MV-4-11 (cell line): ENCODE measurements at places on chromosomes 13 and 19.

GRCh38 chr13:80037505-80037888 is 303.4 kb downstream of the SPRY2 start:
- no peak for DNase-seq

- DNase-seq, result no peak
Measured at GRCh38 chr19:15672580-15673175, at the start of gene CYP4F12. TSS of gene CYP4F12 (plus strand) at chr19:15673087. CDS start at chr19:15673530, 443 bp downstream.

GRCh38 chr13:77291774-77292173 is 35.1 kb downstream of the MYCBP2 start:
- DNase-seq, result no peak

DNA sequence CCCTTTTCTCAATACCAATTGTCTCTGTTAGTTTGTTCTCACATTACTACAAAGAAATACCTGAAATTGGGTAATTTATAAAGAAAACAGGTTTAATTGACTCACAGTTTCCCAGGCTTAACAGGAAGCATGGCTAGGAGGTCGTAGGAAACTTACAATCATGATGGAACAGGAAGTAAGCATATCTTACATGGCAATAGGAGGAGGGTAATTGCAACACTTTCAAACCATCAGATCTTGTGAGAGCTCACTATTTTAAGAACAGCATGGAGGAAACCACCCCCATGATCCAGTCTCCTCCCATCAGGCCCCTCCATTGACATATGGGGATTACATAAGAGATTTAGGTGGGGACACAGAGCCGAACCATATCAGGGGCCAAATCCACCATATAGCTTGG is 1210.1 kb upstream of the SPRY2 start:
- DNase-seq, result peak; percentile 92

GRCh38 chr13:31521435-31521834 is 217.9 kb upstream of the RXFP2 start:
- DNase-seq, result no peak

DNA sequence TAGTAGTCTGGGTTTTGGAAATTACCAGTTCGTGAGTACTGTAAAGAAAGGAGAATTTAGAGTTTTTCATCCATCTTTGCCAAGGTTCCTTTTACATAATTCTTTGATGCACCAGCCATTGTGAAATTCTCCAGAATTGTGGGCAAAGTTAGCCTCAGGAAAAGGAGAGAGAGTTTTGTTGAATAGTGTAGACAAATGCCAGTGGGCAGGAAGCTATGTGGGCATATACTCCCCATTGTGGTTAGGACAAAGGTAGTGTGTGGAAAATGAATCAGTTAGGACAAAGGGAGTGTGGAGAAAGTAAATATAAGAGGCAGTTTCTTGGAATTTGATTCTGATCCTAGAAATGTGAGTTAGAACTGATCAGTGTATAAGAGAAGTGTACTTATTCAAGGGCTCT is 67.9 kb downstream of the PCCA start:
- DNase-seq, result peak; percentile 17

DNA sequence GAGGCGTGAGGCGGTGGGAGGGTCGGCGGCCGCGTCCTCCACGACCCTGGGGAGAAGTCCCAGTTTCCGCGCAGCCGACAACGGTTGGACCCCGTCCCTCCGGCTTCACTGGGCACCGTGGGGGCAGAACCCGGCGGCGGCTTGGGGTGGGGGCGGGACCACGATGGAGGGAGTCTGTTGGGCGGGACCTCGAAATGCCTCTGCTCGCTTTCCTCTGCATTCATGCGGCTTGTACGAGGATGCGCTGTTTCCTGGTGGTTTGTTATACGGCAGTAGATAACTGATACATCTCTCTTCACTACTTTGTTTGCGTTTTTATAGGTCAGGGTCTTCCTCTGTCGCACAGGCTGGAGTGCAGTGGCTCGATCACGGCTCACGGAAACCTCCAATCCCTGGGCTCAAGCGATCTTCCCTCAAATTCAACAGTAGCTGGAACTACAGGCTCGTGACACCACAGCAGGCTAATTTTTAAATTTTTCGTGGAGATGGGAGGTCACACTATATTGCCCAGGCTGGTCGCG is 24.6 kb upstream of the ZNF846 start:
- no peak for DNase-seq

DNA sequence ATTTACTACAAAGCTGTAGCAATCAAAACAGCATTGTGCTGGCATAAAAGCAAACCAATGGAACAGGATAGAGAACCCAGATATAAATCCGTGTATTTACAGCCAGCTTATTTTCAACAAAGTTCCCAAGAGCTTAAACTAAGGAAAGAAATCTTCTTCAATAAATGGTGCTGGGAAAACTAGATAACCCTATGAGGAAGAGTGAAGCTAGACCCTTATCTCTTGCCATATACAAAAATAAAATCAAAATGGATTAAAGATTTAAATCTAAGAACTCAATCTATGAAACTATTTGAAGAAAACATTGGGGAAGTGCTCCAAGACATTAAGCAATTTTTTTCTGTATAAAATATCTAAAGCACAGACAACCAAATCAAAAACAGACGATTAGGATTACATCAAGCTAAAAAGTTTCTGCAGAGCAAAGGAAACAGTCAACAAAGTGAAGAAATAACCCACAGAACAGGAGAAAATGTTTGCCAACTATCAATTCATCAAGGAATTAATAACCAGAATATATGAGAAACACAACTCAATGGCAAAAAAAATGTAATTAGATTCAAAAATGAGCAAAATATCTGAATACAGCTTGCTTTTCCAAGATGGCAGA is 480.7 kb downstream of the LMO7 start:
- no peak for DNase-seq

DNA sequence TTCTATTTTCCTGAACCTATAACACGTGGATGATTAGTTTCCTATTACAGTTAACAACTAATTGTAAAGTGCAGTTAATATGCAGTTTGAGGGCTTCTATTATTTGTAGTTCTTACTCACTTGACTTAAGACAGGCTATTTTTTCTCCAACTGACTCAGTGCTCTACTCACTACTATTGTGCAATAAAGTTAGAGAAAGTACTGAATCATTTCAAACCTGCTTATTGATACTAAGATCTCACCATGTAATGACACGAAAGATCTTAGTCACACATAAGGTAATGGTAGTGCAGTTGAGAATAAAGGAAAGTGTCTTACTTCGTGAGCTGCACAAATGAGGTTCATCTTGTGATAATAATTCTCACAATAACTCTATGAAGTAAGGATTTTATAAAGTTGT is 22.8 kb upstream of the ITM2B start:
- peak; percentile 82 for DNase-seq

- DNase-seq, result no peak
Measured at GRCh38 chr19:15320116-15320515, 12.2 kb downstream of the BRD4 start.

- DNase-seq, result no peak
Measured at GRCh38 chr19:51034704-51035103, at the start of gene KLK12. TSS of gene KLK12 (minus strand) at chr19:51035002. CDS start at chr19:51034621, 381 bp downstream.

DNA sequence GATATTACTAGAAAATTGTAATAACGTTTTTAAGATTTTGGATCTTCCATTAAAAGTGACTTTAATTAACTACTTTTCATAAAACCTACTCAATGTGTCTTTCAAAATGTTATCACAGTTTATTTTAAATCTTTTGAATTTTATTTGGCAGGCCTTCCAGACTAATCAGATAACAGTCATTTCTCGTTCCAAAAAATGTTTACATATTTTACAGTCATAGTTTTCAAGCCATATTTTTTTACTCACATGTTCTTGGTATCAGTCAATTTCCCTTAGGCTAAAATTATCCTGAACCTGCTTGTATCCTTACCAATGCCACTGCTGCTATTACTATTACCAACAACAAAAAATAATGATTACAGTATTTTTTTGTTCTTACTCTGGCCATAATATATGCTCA is 1783.5 kb downstream of the SLITRK5 start:
- DNase-seq, result no peak

GRCh38 chr13:102977471-102977870 is 88.7 kb downstream of the SLC10A2 start:
- no peak for DNase-seq

- DNase-seq, result no peak
Measured at GRCh38 chr13:66748712-66749111, 481.4 kb downstream of the PCDH9 start.

DNA sequence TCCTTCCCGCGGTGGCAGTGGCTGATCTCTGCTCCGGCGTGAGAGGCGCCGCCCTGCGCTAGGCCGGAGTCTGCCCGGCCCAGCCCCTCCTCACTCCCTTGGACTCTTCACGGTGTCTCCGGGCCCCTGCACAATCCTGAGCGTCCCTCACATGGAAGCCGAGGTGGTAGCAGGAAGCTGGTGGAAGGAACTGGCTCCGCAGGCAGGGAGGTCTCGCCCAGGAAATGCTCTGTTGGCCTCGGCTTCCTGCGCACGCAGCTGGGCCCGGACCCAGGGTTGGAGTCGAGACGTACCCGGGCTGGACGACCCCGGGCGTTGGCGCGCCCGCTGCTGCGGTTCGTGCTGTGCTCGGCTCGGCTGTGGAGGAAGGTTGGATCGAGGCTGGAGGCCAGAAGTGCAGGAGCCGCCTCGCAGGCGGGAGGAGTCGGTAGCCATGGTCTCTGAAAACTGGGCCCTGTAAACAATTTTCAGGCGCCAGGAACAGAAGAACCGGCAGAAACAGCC is 46.3 kb downstream of the ZNF724 start:
- DNase-seq, result no peak

GRCh38 chr19:15201374-15202023 is 704 bp upstream of the NOTCH3 start:
- DNase-seq, result no peak

GRCh38 chr19:32061315-32061714 is 284.1 kb upstream of the ZNF507 start:
- no peak for DNase-seq

GRCh38 chr19:19606021-19606420 is 12.5 kb downstream of the PBX4 start:
- peak; percentile 41 for DNase-seq

- no peak for DNase-seq
Measured at GRCh38 chr19:18604820-18605159, 1.8 kb downstream of the CRLF1 start.

DNA sequence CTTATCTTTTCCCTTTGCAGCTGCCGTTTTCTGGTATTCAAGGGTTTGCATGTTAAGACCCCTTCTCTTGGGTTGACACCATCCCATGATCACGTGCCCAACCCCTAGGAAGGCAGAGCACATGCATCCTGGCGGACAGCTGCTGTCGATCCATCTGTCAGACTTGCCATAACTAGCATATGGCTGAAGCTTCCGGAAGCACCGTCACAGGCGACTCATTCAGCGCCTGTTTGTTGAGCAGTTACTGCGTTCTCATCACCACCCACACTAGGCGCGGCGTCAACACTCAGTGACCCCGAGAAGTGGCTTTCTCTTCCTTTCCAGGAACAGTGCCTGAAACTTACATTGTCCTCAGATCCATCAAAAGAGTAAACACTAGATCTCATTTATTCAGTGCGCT is 93.6 kb downstream of the SOX1 start:
- no peak for DNase-seq

DNA sequence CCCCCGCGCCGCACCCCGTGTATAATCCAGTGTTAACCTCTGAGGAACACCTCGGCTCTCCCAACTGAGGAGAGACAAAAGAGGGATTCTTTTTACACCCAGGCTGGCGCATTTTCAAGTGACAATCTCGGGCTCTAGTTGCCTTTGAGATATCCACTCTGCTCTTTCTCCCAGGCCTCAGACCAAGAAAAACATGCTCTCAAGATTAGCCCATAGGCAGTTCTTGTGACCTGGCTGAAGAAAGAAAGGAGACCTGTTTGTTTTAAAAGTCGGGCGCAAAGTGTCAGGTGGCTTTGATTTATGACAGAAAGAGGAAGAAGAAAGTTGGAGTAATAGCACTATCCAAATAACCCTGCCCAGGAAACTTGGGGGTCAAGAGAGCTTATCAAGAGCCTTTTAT is 27.3 kb downstream of the SHISA2 start:
- no peak for DNase-seq

- no peak for DNase-seq
Measured at GRCh38 chr13:41150058-41150457, 17.5 kb upstream of the KBTBD6 start.

DNA sequence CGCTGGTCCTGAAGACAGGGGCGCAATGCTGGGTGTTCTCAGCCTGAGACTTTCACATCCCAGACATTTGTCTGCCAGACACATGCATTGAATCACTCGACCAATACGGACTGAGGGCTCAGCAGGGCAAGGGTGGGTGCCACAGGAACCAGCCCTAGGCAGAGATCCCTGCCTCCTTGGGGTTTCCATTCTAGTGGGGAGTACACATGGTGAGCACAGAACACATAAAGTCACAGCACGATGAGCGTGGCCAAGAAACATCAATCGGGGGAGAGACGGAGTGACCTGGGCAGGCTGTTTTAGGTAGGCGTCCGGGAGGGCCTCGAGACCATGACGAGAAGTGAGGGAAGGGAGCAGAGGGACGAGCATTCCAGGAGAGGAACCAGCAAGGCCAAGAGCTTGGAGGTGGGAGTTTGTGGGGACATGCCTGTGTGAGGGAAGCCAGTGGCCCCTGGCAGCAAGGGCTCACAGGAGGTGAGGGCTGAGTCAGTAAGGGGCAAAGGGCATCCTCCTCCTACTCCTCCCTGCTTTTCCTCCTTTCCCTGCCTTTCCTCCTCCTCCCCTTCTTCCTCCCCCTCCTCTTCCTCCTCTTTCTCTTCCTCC is 126.3 kb upstream of the PEG3 start:
- DNase-seq, result no peak

DNA sequence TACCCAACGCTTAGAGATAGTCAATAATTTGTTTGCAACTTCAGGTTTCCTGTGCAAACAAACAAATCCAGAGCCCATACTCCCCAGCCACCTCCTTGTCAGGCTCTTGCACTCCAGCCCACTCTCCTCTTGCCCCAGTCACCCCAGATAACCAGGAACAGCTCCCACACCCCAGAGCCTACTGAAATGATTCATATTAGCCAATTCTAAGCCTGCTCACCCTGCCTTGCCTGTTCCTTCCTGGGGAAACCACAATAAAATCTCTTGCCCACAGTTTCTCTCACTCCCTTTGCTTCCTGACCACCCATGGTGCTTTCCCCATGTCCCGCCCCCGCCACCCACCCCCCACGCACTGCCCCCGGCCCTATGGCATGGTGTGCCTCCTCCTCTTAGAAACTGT is 3.8 kb upstream of the ACTL9 start:
- DNase-seq, result peak; percentile 91

DNA sequence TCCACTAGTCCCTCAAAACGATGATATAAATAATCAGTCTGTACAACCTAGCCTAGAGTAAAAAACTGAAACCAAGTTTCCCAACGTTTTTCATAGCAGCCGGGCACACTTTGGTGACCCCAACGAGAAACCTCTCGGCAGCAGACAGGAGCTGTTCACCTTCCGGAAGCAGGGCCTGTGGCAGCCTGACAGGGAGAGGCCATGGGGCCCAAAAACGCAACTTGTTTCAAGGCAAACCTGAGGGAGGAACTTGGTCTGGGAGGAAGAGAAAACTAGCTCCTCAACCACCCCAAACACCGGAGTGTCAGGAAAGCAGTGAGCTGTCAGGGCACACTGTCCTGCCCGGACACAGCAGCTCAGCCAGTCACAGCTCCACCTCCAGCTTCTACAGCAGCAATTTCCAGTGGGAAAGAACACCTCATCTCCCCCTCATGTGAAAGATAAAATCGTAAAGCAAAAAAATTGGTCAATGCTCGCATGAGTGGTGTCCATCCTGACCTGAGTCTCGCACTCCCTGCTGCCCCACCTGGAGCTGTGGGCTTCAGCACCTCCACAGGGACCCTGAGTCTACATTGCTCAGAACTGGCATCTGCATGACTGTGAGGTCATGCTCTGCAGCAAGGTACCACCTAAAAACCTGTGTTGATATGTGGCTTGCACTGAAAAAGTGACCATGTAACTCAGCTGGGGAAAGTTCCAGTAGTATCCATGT is 40.6 kb upstream of the LATS2 start:
- DNase-seq, result no peak
